ENCODE measurements at places on chromosomes 2 and 18. TPM values are rescaled to one million over a fixed set of nuclear protein-coding genes. Genes with fewer than 3 reads are reported as not detected.

DNA sequence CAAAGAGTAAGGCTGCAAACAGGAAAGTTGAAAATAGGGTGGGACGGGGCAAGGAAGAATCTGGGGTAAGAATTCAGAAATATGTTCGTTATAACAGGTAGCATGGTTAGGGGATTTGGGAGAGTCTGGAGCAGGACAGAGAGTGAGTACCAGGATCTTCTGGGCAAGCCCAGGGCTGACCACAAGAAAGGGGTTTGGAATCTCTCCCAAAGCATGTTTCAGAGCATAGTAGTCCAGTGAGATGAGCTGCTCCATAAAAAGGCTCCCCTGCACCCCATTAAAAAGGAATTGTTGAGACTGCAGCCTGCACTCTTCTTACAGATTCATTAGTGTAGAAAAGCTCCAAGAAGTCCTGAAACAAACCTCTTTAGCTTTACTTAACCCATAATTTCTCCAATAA lies 291.1 kb downstream of the MTX2 start:
- DNase-seq, result no peak

- DNase-seq, result no peak
Observed at GRCh38 chr18:35842536-35842935, 129.9 kb upstream of the RMP24 start.

PPP3R1 gene
- 26.0 TPM for polyA plus RNA-seq

DNA sequence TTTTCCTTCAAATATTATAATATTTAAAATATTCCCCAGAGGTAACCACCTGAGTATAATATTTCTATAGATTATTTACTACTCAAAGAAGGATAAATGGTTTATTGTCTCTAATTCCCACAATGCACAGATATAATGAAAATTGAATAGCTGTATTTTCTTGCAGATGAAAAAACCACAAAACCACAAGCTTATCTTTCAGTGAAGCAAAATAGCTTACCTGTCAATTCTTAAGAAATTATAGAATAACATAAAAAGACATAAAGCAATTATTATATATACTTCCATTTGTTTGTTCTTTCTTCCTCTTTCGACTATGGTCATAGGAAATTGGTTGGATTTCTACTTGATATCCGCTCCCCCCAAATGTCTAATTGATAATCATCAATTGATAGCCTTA lies 98.8 kb downstream of the BARD1 start:
- DNase-seq, result no peak

GRCh38 chr2:66217039-66217585 lies 217.8 kb upstream of the MEIS1 start:
- no peak for DNase-seq

SNORC gene
- polyA plus RNA-seq, result 0.06 TPM

GRCh38 chr2:211599146-211599545 lies 939.5 kb downstream of the ERBB4 start:
- no peak for DNase-seq

DNA sequence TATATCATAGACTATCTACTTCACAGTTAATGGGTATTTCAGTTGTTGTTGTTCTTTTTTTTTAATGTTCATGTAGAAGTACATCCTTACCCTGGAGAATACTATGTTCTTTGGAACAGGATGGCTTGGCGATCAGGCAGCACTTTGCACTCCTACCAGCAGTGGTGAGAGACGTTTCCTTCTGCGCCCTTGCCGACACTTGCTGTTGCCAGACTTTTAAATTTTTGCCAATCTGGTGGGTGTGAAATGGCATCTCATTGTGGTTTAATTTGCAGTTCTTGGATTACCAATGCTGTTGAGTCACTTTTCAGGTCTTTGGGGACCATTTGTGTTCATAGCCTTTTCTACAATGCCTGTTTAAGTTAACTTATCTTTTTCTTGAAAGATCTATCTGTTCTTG lies 197.3 kb downstream of the SH3RF3 start:
- no peak for DNase-seq

NAPG gene
- polyA plus RNA-seq, result 38.7 TPM

DNA sequence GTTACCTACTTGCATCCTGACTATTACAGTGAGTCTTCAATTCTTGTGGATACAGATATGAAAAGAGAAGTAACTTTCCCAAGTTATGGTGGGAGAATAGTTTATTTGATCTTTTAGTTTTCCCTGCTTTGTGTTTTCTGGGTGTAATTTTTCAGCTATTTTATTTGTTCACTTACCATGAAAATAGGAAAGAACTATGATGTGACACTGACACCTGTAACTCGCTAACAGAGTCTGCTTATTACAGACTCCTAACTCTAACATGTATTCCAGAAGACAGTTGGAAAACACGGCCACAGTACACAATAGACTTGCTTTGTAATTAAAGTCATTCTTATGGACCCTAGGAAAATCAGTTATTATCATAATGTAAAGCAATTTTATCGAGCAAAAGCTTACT lies 323.2 kb downstream of the LRRTM1 start:
- no peak for DNase-seq

DNA sequence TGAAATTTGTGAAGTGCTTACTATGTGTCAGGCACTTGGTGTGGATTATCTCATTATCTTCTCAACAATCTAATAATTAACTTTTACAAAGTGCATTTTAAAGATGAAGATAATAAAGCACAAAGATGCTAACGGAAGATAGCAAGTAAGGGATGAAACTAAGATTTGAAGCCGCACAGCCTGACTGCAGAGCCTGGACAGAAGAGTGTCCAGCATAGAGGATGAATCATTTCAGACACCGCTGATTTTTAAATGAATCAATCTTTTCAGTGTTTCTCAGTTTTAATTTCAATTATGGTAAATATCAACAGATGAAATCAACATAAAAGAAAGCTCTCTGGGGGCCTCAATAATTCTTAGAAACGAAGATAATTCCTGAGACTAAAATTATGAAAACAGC lies 24.5 kb upstream of the STAM2 start:
- DNase-seq, result no peak

DNA sequence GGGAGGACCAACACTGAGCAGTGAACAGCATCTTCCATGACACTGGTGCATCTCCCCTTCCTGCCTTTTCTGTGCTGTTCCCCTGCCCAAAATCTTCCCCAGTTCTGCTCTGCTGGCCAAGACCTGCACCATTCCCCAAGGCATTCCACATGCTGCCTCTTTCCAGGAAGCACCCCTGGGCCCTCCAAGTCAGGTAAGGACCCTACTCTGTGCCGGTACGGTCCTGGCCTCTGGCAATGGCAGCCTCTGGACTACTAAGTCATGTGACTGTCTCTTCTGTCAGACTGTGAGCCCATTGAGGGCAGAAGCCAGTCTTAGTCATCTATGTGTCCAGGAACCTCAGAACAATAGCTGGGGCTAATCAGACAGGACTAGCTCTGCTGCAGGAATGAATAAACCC lies 282.0 kb downstream of the MYCN start:
- DNase-seq, result no peak

All from psoas muscle (tissue), 8 donors.